Coronary artery (tissue), 2 donors: ENCODE measurements at places on chromosomes 12 and 14.

GRCh38 chr12:70920891-70921290, 353 bp upstream of the PTPRR start:
- no peak for DNase-seq

- peak; percentile 61 for DNase-seq
Measured at GRCh38 chr14:68891851-68892660, 87.0 kb downstream of the ACTN1 start.

DNA sequence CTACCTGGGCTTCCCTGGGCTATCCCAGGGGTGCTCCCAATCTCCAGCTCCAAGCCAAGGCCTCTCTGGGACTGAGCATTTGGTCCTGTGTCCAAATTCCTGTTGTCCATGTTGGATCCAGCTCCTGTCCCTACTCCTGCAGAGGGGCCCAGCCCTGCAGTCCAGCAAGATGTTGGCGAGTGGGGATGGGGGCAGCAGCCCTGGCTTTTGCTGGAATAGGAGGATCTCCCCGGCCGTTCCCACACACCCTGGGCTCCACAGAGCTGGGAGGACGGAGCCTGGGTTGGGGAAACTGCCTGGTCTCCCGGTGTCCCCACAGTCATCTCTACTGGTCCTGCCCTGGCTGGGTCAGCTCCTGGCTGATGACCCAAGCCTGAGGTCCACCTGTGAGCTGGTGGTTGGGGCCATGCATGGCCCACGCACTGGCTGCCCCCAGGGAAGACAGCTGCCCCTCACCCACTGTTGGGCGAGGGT, 219.6 kb upstream of the C14orf180 start:
- peak; percentile 60 for DNase-seq

GRCh38 chr12:726281-727140, 25.9 kb upstream of the WNK1 start:
- no peak for DNase-seq

DNA sequence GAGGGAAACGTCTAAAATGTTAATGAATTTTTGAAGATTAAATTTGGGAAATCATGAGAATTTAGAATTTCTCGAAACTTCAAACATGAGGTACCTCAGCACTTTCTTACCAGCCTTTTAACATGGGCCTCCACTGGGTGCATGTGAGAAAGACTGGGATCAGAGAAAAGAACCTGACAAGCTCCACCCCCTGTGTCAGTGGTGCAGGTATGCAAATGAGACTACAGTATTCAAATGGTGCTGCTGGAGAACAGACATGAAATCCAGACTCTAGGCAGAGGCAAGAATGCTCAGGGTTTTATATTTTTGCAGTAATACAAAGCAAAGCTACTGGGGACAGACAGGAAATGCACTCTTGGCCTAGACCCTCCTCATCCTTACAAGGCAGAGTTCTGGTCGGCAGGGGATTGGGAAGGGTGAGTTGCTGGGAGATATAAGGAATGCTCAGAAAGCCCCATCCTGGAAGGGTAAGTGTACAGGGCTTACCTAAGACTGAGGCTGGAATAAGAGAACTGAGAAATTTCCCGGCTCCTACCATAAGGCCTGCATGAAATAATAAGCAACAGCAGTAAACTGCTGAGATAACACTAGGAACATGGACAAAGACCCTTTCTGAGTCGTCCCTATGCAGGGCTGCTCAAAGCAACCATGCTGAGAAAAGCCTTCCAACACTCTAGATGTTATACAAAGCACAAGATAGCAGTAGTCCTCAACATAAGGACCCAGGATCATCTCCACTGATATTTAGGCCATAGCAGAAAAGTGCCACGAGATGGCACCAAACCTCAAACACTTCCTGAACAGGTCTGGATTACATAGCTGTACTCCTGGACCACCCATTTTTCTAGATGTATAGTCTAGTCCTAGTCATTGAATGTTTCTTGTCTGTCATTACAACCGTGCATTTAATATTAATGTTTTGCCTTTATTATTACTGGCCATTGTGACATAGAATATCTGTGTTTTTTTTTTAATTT, 260.8 kb downstream of the RASSF9 start:
- no peak for DNase-seq

- no peak for DNase-seq
Measured at GRCh38 chr12:62158013-62158412, 102.2 kb upstream of the USP15 start.

DNA sequence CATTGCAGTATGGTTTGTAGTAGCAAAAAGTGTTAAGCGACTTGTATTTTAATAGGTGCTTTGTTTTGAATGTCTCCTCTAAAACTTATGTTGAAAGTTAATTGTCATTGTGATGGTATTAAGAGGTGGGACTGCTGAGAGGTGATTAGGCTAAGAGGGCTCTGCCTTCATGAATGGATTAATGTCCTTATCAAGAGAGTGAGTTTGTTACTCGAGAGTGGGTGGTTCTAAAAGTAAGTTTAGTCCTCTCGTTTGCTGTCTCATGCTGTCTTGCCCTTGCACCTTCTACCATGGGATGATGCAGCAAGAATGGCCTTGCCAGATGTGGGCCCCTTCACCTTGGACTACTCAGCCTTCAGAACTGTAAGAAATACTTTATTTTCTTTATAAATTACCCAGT, 17.4 kb downstream of the ZDHHC17 start:
- no peak for DNase-seq

GRCh38 chr12:53241623-53242412, 9.8 kb upstream of the RARG start:
- no peak for DNase-seq

GRCh38 chr14:34785223-34786006, 71.0 kb upstream of the CFL2 start:
- no peak for DNase-seq

GRCh38 chr14:100557658-100558057, 29.6 kb downstream of the BEGAIN start:
- no peak for DNase-seq

GRCh38 chr14:20820063-20820904, 17.6 kb upstream of the RNASE1 start:
- no peak for DNase-seq

DNA sequence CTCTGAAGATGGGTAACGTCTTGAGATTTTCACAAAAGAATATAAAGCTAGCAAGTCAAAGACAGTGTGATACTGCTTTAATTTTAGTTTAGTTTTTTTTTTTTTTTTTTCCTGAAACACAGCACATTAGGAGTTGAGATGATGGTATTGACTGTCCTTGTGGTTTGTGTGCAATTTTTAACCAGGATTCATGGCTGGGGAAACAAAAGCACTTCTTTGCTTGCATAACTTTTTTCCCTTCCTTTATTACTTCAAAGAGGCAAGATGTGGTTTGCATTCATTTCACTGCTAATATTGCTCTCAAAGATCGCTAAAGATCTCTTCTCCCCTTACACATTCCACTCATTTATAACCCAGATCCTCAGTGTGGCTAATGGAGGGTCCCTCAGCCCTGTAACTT, 157.1 kb upstream of the PZP start:
- no peak for DNase-seq

DNA sequence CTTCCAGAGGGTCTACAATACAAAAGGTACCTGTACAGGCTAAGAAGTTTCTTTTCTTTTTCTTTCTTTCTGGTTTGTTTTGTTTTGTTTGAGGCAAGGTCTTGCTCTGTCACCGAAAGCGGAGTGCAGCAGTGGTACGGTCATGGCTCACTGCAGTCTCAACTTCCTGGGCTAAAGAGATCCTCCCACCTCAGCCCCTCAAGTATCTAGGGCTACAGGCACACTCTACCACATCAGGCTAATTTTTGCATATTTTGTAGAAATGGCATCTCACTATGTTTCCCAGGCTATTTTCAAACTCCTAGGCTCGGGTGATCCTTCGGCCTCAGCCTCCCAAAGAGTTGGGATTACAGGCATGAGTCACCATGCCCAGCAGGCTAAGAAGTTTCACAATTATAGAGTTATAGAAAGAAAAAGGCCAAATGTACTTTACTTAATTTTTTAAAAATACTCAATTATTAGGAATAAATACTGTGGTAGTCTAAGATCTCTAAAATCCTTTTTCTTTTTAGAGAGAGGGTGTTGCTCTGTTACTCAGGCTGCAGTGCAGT, 3.0 kb upstream of the PIGH start:
- no peak for DNase-seq
